NCI-H1105 treated with DMSO at 0.1 percent for 48 hours (cell line): ENCODE measurements at places on chromosomes 12 and 14.

DNA sequence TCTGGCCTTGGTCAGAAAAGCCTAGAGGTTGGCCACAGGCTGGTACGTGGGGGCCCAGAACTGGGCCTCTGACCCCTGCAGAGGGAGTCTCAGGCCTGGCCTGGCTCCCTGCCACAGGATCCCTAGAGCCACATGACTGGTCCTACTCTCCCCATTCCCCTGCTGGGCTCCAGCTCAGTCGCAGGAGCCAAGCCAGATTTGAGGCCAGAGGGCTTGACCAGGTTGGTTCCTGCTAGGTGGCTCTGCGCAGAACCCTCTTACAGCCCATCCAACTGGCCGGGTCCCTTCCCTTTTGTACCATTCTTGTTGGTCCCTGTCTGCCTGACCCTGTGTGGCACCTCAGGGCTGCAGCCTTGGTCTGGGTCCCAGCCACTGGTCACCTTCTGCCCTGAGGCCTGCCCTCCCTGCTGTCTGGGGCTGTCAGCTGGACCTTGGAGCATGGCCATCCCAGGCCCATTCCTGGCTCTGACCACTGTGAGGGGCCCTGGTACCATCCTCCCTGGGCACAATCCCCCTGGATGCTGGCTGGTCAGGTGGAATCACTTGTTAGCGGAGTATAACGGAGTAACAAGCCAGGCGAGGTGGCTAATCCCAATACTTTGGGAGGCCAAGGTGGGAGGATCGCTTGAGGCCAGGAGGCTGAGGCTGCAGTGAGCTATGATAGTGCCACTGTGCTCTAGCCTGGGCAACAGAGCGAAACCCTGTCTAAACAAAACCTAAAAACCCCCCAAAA lies 22.9 kb upstream of the PPP1R13B start:
- DNase-seq: no peak

- no peak for DNase-seq
Observed at GRCh38 chr12:11545484-11546330, 103.8 kb upstream of the ETV6 start.

- DNase-seq: no peak
Observed at GRCh38 chr14:54348923-54349620, 47.7 kb upstream of the CDKN3 start.

DNA sequence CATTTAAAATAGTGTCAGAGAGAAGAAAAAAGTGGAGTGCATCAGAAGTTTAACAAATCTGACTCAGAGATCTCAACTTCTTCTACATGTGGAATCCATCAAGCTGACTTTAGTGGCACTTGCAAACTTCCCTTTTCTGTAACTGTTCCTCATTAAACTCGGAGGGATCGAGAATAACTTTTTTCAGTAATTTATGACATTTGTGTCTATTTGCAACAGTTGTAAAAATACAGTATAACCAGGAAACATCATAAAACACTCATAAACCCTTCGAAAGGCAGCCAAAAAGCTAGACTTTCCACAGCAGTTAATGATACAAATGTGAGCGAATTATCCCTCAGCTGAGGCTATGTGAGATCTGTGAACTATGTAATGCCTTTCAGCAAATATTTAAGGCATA lies 1936.8 kb upstream of the SEL1L start:
- no peak for DNase-seq

DNA sequence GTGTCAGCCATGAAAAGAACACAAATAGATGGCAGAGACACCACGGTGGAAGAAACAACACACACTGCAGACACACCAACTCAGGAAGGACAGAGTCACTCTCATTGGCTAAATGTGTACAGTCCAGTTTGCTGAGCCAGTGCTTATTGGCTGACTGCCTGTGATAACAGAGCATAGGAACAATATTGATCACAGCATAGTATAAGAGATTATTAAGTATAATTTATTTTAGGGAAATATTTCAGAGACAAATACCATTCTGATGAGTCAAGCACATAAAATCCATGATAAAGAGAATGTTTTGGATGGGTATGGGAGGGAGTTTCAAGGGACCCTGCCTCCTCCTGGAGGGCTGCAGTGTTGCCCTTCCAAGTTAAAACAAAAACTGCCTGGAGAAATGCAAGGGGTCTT lies 50.9 kb downstream of the BTG1 start:
- DNase-seq: no peak

DNA sequence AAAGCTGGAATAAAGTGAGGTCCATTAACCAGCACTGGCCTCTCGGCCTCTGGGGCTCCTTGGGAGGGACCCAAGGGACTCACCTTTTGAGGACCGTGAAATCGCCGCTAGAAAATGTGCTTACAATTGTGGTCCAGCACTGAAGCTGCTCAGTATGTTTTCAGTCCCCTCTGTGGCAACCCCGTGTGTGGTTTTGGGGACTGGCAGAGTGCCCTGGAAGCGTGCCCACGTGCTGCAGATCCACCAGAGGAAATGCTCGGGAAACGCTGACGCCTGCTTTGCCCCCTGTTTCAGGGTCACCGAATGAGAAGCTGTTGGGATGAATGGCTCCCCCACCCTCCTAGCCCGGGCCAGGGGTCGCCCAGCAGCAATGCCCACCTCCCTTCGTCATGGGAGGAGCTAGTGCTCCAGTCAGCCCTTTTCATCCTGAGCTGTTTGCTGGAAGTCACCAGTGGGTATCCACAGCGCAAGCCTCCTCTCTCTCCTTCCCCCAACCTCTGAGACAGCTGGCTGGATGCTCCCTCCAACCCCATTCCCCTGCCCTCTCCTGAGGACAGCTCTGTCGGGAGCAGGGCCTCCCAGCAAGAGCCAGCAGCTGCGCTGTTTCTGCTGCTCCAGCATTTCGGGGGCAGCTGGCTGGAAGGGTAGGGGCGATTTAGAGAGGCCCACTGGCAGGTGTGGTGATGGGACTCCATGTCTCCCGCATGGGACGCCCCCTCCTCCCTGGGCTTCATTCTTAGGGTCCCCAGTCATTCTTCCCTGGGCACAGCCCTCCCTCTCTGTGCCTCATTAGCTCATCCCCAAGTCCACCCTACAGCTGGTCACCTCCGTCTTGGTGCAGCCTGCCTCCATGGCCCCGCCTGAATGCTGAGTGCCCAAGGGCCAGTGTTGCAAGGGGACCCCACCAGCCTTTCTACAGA lies 33.2 kb upstream of the PPP1R13B start:
- peak; percentile 34 for DNase-seq

- no peak for DNase-seq
Observed at GRCh38 chr14:71783786-71784185, 148.4 kb upstream of the RGS6 start.

DNA sequence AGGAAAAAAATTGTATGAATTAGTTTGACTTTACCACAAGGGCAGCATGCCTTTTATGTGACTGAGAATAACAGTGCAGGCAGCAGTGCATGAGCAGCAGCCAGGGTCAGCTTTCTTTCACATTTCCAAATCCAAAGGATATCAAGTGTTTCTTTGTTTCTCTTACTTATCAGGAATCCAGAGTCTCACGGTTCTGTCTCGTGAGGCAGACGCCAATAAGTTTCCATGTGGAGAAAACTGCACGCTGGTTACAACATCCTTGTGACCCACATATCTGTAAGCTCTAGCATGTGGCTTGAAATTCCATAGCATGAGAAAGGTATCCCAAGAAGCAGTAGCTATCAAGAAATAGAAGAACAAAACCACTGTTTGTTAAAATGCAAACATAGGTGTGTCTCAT lies 27.6 kb downstream of the GALNT4 start:
- no peak for DNase-seq

DNA sequence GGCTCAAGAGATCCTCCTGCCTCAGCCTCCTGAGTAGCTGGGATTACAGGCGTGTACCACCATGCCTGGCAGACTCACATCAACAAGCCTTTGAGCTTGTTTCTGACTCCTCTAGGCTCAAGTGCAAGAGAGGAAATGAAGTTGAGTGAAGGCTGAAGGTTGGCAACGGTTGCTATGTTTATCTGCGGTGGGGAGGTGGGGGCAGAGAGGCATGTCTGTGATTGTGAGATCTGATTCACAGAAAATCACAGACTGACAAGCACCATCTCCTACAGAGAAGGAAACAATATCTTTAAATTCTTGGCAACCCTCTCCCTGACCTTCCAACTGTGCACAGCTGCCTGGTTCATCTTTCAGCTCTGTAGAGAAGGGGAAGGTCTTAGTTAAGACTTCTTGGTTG lies 22.1 kb upstream of the NINJ2 start:
- no peak for DNase-seq

GRCh38 chr12:70091021-70091521 lies 152.2 kb upstream of the CNOT2 start:
- no peak for DNase-seq

GRCh38 chr14:89187501-89187900 lies 229.5 kb downstream of the FOXN3 start:
- DNase-seq: no peak

- no peak for DNase-seq
Observed at GRCh38 chr12:20404576-20405346, 36.4 kb downstream of the PDE3A start.

DNA sequence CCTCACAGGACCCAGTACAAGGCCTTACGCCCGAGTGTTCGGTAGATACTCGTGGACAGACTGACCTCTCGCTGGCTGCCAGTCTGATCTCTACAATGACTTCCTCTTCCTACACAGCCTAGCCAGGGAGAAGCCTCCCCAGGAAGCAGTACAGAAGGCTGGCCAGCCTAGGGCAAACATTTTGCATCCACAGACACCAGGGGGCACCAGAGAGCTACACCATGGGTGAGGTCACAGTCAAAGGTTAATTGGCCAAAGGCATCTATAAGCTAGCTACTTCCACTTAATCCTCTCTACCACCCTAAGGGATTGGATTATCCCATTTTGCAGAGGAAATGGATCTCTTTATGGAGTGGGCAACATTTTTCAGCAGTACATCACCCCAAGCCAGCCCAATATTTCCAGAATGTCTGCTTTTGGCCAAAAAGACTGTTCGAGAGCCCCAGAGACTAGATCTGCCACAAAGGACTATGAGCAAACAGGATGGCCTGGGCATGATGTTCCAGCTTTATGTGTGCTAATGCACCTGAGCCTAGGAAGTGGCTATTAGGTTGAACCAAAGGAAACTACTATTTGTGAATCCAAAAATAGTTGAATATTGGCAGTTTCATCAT lies 14.6 kb upstream of the PNMA1 start:
- DNase-seq: peak; percentile 67

DNA sequence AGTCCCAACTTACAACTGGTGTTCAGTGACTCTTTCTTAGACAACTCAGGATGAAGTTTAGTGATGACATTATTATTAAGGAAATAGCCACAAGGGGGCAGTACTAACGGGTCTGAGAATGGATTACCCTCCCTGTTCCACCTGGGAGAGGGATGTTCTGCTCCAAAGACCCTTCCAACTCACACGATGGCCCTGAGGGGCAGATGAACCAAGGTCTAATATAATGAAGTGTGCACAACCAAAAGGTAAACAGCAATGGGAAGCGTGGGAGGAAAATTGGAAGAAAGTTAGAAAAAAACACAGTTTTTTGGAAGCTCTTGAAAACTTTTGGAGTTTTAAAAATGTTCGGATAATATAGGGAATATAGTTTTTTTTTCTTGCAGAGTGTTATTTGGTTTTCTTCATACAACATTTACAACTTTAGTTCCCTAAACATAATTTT lies 24.0 kb downstream of the FGF6 start:
- DNase-seq: peak; percentile 58

DNA sequence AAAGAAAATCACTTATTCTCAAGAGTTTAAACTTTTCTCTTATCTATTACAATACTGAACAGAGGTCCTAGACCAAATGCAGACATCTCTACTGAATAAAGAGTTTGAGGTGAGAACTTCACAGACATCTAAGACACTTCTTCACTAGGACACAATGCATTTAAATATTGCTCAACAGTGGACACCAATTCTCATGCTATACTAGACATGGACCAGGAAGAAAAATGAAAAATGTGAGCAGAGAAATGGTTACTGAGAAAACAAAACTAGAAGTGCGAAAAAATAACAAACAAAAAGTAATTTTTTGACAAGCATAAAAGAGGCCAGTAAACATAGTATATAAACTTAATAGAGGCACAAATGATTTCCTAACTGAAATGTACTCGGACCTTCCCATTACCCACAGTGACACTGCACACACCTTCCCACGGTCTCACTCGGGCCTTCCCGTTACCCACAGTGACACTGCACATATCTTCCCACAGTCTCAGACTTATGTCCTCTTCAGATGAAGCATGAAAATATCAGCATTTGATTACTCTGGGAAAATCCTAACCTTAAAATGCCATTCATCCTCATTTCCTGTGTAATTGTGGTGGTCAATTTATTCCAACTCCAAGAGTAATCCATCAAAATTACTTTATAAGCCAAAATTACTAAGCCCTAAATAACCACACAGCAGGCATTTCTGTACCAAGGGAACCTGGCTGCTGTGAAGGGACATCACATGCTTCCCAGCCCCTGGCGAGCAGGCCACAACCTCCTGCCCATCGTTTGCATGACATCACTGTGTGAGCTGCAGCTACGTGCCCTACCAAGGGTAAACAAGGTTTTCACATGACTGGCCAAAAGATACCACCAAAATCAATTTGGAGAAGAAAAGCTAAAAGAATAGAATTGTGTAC lies 6.4 kb downstream of the SLC15A4 start:
- DNase-seq: no peak

- DNase-seq: no peak
Observed at GRCh38 chr12:116273813-116274550, 3.5 kb downstream of the MED13L start.

DNA sequence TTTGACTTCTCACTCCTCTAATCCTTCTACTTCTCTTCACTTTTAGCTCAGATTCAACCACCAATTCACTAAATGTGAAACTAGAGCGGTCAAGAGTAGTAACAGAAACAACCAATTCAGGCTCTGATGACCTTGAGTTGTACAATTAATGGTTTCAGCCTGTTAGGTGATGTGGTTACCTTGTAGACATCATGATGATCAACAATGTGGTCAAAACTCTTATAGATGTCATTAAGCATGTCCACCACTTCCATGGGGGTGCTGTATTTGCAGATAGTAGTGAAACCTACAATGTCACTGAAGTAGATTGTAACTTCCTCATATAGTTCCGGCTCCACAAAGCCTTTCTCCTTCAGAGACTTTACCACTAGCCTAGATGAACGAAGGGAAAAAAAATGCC lies 54.1 kb upstream of the PLBD1 start:
- DNase-seq: no peak

- DNase-seq: no peak
Observed at GRCh38 chr14:27409944-27410343, 812.1 kb upstream of the NOVA1 start.

DNA sequence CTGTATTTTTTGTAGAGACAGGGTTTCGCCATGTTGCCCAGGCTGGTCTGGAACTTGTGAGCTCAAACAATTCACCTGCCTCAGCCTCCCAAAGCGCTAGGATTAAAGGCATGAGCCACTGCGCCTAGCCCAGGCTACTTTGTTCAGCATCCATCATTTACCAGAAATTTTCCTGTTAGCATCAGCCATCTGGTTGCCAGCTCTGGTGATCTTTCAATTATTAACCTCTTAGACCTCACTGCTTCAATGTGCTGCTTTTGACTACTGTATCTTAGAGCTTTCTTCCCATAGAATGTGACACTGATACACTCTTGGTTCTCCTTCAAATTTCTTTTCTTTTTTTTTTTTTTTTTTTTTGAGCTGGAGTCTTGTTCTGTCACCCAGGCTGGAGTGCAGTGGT lies 5.4 kb upstream of the AMHR2 start:
- no peak for DNase-seq

GRCh38 chr12:105590571-105590970 lies 260.1 kb downstream of the C12orf75 start:
- no peak for DNase-seq
